GM10248 (cell line): ENCODE measurements at places on chromosomes 7 and 10.

DNA sequence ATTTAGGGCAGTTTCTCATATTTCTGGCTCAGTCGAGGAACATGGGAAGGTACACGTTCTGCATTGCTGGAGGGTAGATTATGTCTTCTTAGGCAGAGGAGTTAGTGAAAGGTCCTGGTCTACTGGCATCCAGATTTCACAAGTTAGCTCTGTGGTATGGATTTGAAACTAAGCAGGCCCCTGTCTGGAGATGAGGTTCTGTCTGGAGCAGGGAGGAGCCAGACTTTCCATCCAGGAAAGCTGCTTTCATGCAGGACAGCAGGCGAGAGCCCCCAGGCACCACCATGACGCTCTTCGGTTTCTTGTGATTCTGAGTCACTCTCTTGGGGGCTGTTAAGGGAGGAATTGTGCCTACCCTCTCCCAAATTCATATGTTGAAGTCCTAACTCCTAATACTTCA, 184.3 kb downstream of the KIAA1217 start:
- DNase-seq: no peak

GRCh38 chr7:111866787-111867186, 304.5 kb upstream of the IMMP2L start:
- no peak for DNase-seq

DNA sequence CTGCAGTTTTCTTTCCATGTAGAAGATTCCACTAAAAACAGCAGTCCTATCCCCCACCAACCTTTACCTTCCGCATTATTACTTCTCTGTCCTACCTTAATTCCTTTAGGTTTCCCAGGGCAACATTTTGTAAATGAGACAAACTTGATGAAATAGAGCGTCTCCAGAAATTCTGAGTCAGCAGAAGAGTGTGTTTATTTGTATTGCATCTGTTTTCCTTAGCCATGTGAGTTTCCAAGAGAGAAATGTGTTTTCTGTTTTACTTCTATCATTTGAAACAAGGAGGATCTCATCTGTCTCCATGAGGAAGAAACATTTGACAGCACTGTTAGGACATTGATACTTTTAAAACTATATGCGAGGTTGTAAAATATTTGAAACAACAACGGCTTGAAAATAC, 244.2 kb upstream of the PLXDC2 start:
- DNase-seq: no peak

DNA sequence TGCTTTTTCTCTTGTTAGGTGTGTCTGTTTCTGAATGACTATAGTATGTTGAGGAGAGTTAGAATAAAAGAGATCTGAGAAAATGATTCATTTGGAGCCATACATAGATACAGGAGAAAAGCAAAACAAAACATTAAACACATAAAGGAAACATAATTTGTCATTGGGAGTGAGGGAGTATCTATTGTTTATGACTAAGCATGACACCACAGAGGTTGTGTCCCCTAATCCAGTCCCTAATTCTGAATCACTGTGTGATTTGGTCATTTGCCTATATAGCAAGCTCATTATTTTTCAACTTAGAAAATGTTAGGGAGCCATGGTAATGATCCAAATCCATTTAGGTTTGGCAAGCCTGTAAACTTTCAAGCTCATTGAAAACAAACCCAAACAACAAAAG, 132.3 kb upstream of the BMPER start:
- DNase-seq: no peak

GRCh38 chr7:516606-517456, 2.8 kb downstream of the PDGFA start:
- no peak for DNase-seq

DNA sequence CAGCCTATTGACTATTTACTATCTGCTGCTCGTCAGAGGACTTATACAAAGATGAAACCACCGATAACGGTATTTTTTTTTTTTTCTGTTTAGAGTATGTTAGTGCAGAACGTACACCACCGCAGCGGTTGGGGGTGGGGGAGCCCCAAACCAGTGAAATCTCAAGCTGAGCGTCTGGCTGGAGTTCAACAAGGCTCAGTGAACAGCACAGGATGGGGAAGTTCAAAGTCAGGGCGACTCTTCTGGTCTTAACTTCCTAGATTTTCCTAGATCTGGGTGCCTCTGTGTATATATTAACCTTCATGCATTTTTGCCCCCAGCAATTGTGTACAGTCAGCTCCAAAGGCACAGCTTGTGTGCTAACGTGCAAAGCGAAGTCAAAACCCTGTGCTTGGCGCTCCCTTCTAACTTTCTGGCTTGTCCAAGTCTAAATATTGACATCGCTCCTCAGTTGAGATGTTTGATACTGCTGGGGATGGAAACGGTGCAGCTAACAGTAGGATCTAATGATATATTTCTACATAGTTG, 1.1 kb downstream of the RHOBTB1 start:
- peak; percentile 21 for DNase-seq

- no peak for DNase-seq
Measured at GRCh38 chr7:36749282-36749960, 25.1 kb upstream of the AOAH start.

DNA sequence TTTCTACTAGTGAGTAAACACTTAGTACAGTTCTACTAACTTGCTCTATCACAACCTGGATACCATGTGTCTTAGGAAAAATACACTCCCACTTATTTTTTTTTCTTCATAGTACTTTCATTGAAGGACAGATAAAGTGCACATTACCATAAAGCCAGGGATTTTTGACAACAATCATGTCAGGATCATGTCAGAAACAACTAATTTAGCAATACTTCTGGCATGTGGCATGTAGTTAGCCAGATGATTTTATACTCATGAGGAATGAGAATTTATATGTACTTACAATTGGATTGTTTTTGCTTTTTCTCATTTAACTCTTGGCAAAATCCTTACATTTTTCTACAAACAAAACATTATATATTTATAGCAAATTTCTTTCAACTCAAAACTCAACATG, 630.7 kb upstream of the GRM3 start:
- no peak for DNase-seq

GRCh38 chr10:36362257-36362656, 720.2 kb upstream of the FZD8 start:
- no peak for DNase-seq

- DNase-seq: no peak
Measured at GRCh38 chr7:2175514-2175913, 57.2 kb downstream of the MAD1L1 start.

GRCh38 chr7:136492366-136492765, 376.1 kb upstream of the CHRM2 start:
- no peak for DNase-seq

DNA sequence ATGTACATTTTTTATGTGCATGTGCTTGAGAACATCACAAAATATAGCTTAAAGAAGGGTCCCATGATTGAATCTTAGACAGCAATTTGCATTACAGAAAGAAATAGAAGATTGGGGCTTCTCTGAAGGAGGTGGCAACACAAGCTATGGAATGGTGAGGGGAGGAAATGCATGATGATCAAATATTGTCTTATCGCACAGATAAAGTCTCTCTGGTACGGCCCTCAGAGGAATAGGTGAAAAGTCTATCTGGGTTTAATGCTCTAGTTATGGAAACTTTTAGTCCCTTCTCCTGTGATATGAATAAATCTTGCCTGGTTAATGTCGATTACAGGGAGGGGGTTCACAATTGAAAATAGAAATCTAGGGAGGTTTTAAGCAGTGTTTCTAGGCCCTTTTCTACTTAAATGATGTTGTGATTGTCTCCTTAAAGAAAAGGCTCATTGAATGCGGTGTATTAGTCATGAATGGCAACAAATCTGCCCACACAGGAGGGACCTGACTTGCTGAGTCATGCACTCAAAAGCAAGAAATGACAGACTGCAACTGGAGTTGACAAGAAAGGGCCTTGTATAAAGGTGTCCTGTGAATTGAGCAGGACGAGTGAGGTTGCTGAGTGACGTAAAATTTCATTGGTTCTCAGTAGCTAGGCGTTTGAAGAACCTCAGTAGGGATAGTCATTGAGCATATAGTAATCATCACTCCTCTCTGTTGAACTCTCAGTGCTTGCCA, 133.4 kb upstream of the CSTF2T start:
- no peak for DNase-seq

DNA sequence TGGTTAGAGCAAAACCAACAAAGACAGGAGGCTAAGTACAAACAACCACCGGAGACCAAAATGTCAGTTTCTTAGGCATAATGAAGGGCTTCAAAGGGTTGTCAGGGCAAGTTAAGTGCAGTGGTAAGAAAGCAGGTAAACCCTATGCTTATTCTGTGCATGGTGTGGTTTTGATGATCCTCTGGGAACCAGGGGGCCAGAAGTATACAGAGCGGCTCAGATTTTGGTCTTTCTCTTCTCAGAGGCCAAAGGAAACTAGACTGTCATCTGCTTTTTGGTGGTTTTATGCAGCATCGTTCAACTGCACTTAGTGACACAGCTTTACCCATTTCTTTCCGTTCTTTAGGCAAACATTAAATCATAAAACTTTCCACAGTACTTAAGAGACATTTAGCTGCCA, 332.7 kb upstream of the CELF2 start:
- DNase-seq: no peak

GRCh38 chr10:12945690-12946359, 55.7 kb downstream of the CCDC3 start:
- DNase-seq: no peak

DNA sequence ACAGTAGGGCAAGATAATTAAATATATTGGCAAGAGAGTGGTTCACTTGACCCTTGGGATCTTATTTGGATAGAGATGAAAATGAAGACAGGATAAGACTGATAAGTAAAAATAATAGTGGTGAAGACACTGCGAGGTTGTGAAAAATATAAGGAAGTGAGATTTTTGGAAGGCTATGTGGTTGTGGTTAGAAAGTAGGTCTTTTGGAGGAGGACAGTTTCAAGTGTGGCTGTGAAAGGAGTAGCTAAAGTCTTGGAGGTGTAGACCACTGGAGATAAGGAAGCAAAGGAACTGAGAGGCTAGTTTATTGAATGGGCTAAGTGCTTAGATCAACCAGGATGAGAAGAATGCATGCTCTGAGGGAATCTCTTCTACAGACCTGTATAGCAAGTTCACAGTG, 11.2 kb downstream of the MIOS start:
- DNase-seq: no peak

DNA sequence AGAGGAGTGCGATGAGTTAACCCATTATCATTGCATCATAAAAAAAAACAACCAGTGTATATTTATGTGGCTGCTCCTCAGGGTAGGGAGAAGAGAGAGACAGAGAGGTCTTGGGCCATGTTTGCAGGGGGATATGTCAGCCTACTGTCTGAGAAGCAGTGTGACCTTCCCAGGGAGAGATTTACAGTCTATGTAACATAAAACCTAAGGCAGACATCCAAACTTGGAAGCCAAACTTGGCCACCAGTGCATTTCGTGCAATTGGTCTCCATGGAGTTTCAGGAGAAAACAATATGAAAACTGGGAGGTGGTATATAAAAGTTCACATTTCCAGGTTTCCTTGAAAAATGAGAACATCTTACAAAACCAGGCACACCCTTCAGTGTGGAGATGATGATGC, 85.9 kb upstream of the CXCL12 start:
- DNase-seq: no peak

GRCh38 chr10:43201545-43202131, 63.4 kb downstream of the CSGALNACT2 start:
- no peak for DNase-seq

DNA sequence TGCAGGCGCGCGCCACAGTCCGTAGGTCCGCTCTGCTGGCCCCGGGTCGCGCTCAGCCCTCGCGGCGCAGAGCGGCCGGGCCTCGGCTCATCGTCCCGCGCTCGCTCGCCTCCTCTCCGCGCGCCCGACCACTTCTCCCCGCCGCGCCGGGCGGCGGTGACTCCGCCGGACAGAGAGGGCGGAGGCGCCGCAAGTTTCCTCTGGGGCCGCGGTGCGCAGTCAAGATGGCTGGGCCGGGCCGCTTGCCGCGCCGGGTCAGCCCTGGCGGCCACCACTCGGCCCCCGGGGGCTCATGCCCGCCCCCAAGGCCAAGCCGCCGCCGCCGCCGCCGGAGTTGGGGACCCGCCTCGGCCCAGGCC, 441 bp downstream of the FZD8 start:
- peak; percentile 45 for DNase-seq

DNA sequence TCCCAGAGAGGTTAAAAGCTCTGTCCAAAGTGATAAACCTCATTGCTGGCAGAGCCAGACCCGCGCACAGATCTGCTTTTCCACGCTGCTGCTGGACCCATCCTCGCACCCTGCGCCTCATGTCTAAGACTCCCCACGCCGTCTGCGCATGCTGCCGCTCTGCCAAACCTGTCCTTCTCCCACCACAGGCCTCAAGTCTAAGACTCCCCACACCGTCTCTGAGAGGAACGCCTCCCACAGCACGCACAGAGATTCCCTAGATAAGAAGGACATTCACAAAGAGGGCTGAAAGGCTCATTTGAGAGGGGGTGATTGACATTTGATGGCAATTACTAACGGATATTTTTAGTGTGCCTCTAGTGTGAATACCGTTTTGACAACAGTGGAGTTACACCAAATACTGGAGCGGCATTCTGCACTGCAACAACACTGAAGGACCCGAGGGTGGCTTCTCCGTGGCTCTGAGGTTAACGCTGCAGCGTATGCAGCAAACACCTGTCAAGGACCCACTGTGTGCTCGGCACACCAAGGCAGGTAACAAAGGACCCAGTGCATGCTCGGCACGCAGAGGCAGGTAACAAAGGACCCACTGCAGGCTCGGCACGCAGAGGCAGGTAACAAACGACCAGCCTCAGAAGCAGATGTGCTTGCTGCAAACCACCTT, 231.4 kb downstream of the DNAJB6 start:
- no peak for DNase-seq

DNA sequence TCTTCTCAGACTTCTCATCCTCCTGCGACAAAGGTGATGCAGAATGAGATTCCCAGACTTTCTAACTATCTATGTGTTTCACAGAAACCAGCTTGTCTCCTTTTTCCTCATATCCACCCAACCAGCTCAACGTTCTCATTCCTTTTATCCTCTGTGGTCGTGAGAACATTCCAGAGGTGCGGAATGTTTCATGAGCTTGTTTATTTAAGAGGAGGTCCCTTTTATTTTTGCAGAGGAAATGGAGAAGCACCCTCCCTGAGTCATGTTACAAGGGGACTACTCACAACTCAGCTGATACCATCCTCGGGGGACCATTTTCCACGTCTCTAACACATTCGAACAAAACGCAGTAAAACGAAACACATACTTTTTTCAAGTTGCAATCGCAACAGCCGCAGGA, 93.2 kb downstream of the ZRANB1 start:
- DNase-seq: no peak

DNA sequence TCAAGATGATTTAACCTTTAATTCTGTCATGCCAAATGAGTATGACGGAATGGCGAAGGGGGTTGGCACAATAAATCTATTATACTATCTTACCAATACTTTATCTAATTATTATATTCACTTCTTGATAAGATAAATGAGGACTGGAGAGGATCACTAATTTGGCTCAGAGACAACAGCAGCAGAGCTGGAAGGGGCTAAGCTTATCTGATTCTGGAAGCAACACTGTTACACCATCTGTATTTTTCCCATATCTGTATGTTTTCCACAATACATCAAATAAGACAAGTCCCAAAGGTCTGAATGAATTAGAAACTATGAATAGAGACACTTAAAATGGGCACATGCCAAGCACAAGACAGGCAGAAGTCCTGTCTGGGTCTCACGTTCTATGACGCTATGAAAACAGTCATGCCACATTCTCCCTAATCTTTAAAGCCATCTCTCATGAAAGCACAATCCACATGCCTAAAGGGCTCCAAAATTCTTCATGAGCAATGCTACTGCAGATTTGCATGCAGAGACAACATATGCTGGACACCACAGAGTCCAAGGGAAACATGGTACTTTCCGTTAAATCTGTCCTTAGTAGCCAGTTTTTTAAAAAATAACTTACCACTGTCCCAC, 88.3 kb downstream of the SLC25A13 start:
- DNase-seq: no peak

- peak; percentile 45 for DNase-seq
Measured at GRCh38 chr10:16570731-16571130, 49.1 kb upstream of the C1QL3 start.
